Stimulated activated CD8-positive, alpha-beta memory T cell treated with anti-CD3 and anti-CD28 coated beads, Interleukin-4, amount 100 ng/mL, for 1 hour (primary cell): ENCODE measurements at places on chromosomes 13 and 19.

- no peak for DNase-seq
Observed at GRCh38 chr19:50686310-50687032, 33.1 kb downstream of the SHANK1 start.

DNA sequence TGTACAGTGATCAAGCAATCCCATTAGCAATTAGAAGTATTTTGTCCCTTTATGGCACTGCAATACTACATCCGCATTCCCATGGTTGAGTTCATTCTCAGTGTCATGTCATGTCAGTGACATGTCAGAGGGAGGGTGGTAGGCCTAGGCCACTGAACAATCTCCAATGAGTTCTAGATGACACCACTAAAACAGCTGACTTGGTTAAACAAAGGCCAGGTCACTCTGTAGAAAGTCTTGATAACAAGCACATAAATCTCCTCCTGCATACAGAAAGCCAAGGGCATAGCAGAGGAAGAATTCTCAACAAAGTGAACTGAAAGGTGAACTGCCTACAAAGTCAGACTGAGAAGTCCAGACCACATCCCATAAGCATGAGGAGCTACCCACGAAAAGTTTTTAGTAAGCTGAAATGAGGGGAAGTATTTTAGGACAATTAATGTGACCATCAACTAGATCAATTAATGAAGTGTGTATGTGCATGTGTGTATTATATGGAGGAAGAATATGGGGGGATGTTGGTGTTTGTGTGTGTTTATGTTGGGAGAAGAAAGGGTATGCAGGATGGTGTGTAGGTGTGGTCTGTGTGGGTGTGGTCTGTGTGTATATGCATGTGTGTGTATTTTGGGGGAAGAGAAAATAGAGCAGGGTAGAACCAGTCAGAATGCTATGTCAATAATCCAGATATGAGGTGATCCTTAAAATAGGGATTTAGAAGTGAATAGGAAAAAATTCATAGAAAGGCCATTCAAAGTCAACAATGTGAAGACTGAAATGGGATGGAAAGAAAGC lies 67.7 kb downstream of the TBC1D4 start:
- no peak for DNase-seq

GRCh38 chr13:111519490-111520170 lies 199.2 kb downstream of the TEX29 start:
- DNase-seq = no peak

DNA sequence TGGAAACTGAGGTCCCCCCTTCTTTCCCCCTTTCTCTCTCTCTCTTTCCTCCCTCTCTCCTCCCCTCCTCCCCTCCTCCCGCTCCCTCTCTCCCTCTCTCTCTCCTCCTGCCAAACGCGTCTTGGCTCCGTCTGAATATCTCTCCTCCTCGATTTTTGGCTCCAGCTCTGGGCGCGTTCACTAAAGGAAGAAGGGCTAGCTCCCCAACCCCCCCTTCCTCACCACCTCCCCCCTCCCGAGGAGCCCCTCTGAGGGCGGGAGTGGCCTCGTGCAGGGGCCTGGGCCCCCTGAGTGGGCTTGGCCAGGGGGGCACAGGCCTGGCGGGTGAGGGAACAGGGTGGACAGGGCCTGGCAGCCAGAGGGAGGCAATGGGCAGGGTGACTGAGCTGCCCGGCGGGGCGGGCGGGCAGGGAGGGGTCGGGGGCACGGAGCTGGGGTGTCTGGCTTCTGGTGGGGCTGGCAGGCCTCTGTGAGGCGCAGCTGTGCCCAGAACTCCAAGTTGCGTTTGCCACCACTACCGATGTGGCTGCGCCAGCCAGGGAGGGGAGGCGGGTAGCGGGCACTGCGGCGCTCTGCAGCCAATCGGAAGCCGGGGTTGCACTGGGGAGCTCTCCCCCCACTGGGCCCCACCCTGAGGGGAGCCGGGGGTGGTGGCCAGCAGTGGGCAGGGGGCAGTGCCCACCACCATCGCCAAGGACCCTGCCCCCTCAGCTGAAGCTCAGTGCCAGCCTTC lies 7.1 kb downstream of the NFIX start:
- no peak for DNase-seq

DNA sequence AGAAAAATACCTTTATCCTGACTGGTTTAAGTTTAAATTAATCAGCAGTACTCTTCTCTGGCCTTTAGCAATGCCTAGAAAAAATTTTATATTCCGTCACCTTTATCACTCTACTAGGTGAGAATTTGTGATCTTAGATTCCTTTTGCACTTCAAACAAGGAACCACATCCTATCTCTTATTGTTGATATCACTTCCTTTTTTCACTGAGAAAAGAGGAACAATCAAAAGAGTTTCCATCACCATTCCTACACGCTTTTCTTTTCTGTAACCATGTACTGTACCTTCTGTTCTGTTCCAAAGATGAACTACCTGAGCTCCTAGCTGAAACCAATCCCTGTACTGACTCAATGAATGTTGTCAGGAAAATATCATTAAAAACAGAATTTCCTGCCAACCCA lies 1379.0 kb upstream of the MIR17HG start:
- DNase-seq = no peak

DNA sequence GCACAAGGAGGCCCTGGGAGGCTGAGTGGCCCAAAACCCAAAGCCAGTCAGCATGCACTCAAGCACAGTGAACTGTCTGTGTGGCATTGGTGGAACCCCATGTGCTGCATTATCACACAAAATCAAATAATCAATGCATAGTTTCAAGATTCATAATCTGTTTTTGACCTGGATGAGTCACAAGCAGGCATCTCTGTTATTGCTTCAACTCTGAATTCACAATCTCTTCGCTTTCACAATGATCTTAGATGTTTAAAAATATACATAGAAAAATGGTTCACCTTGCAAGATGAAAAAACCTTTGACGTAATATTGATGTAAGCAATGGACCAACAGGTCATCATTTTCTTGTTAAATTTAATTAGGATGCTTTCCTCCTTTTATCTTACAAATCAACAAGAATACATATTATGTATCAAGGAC lies 455.4 kb downstream of the IRS2 start:
- DNase-seq = no peak

GRCh38 chr19:44007473-44007872 lies 4.7 kb downstream of the ZNF230 start:
- no peak for DNase-seq

- no peak for DNase-seq
Observed at GRCh38 chr19:55451163-55451964, 8.3 kb upstream of the SHISA7 start.

DNA sequence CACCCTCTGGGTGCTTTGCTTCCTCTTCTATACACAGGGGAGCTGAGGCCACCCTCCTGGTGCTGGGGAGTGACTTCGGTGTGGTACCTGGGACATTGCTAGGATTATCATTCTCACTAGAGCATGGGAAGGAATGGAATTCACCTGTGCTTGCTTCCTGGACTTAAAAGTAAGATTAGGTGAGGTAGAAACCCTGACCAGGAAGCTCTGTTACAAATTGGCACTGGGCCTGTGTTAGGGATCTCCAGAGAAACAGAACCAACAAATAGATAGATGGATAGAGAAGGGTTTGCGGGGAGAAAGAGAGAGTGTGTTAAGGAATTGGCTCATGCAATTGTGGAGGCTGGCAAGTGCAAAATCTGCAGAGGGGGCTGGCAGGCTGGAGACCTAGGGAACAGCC lies 13.9 kb upstream of the SIAH3 start:
- DNase-seq = no peak

DNA sequence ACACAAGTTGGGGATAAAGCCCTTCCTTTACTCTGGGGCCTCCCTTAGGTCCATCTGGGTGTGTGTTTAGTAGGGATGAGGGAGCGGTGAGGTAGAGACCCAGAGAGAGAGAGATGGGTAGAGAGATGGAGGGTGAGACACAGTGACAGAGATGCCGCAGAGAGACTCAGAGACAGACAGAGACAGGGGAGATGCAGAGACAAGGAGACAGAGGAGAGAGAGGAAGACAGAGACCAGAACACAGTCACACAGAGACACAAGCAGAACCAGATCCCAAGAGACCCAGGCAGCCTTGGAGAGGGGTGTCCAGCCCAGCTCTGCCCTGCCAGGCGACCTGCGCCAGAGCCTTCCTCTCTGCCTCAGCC lies 2.4 kb downstream of the KLK1 start:
- no peak for DNase-seq

- DNase-seq = no peak
Observed at GRCh38 chr19:22606212-22606553, 27.9 kb upstream of the ZNF492 start.

DNA sequence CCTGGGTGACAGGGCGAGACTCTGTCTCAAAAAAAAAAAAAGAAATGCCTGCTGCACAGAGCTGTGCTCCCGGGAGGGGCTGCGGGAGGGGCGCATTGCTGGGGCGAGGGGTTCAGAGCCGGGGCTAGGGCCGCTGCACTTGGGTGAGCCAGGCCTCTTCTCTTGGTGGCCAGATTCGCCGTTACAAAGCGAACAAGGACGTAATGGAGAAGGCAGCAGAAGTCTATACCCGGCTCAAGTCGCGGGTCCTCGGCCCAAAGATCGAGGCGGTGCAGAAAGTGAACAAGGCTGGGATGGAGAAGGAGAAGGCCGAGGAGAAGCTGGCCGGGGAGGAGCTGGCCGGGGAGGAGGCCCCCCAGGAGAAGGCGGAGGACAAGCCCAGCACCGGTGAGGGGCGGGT lies 19.0 kb downstream of the PLIN4 start:
- DNase-seq = no peak

GRCh38 chr19:40486017-40486416 lies 19.2 kb downstream of the SPTBN4 start:
- DNase-seq = no peak

- DNase-seq = no peak
Observed at GRCh38 chr19:4380254-4380727, 20.1 kb downstream of the SH3GL1 start.

DNA sequence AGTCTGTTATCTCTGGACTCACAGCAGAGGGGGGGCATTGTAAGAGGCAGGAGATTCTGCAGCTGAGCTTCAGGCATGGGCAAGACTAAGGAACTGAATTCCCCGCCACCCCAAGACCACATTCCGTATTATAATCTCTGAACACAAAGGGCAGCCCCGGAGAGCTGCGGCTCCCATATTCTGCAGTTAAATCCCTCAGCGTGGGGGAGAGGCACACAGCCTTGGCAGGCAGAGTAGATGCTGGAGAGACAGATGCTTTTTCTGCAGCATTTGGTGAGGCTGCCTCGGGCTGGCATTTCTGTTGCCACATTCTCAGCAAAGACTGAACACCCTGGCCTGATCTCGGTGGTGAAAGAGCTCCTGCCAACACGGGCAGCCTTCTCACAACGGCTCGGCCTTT lies 12.9 kb downstream of the CHAF1A start:
- no peak for DNase-seq

- DNase-seq = no peak
Observed at GRCh38 chr19:1766800-1767352, 13.6 kb downstream of the ONECUT3 start.

- DNase-seq = no peak
Observed at GRCh38 chr19:37413313-37414084, 42.6 kb downstream of the ZNF527 start.

DNA sequence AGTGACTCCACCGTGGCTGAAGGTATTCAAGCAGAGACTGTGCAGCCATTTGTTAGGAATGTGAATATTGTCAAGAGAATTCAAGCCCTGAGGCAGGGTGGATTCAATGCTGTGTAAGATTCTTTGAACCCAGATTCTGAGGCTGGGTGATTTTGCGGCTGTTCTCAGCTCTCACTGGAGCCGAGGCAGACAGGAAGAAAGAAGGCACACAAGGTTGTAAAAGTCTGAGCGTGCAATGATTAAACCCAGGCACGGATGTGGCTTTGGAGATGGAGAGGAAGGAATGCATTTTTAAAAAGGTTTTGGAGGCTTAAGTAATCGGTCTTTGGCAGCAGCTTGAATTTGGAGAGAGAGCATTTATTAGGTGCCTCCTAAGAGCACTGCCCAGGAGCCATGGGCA lies 187.9 kb downstream of the KATNAL1 start:
- no peak for DNase-seq

DNA sequence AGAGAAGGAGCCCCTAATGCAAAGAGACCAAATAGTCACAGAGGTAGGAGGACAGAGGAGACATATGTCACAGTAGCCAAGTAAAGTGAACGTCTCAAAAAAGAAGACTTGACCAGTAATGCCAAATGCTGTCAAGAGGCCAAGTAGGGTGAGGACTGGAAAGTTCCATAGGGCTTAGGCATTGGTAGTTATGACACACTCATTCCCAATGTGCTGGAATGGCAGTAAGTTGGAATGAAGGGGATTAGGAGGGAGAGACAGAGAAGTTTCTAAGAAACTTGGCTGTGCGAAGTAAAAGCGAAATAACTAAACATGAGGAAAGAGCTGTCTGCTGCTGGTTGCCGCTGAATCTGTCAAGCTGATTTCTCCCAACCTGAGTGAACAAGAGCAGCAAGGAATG lies 14.9 kb upstream of the FRY start:
- no peak for DNase-seq
